CD4-positive, alpha-beta T cell treated with Interleukin-10 for 1 hour (primary cell): ENCODE measurements at places on chromosomes 7 and 10.

DNA sequence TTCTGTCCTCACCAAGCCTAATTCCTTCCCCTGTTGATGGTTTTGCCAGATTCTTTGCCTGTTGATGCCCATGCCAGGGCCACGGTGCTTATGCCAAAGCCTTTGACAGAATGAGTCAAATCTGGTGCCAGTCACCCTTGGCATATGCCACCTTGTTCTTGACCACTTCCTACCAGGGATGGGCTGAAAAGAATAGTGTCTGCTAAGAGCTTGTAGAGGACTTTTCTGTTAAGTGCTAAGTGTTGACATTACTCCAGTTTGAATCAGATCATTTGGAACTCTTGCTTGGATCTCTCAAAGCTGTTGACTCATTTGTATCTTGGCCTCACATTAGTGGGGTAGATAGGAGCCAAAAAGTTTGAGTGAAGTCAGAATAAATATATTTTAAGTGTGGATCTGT, 661.2 kb downstream of the AUTS2 start:
- DNase-seq, result no peak

- no peak for DNase-seq
Observed at GRCh38 chr7:134943785-134944400, 42.4 kb upstream of the AGBL3 start.

GRCh38 chr7:101941481-101942383, 124.3 kb downstream of the CUX1 start:
- no peak for DNase-seq

DNA sequence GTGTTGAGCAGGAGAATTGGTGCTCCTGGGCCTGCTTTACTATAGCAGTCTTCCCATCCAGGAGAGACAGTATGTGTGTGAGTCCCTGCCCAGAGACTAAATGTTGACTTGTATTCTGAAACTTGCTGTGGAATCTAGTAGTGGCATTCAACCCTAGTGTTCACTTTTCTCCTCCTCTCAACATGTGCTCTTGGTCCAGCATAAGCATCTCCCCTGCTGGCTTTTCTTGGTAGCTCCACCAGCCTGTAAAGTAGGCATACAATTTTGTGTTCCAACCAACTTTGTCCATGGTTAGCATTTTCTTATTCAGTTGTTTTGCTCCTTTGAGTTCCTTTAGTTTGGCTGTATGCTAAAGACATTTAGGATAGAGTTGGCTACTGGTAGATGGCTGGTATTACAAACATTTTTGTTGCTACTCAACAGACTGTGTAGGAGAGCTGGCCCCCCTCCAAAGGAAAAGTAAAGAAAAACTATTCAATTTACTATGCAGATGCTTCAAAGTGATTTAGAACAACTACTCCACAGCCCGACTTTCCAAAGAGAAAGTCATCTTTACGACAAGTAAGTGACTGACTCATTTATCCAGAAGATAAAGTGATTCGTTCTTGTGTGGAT, 46.0 kb downstream of the ASB4 start:
- DNase-seq, result no peak

DNA sequence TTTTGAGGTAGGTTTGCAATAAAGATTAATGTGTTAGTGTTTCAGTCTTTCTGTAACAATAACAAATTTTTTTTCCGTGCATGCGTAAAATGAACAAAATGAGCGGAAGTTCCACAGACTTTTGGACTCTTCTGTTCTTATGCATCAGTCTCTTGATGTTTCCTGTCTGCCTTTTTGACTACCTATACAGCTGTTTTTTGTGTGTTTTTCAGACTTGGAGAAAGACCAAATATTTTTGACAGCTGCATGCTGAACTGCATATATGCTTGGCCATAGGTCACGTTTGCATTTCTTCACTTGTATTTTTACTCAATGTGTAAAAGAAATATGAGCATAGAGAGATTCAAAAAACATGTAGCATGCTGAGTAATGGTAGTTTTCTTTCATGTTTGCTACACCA, 119.3 kb downstream of the BBS9 start:
- DNase-seq, result no peak

DNA sequence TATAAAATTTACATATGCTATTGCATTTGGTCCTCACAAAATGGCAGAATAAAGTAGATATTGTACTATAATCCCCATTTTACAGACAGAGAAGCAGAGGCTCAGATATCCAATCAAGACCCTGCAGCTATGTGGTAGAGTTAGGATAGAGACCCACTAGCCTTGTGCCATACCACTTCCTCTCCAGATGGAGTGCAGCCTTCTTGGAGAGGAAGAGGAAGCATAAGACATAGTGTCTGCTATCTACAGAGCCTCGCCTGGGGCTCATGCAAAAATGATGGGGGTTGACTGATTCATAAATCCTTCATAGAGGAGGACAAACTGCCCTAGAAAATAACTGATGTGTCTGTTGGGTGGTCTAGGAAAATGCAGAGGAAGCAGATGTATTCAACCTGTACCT, 447.3 kb downstream of the KCNMA1 start:
- no peak for DNase-seq

DNA sequence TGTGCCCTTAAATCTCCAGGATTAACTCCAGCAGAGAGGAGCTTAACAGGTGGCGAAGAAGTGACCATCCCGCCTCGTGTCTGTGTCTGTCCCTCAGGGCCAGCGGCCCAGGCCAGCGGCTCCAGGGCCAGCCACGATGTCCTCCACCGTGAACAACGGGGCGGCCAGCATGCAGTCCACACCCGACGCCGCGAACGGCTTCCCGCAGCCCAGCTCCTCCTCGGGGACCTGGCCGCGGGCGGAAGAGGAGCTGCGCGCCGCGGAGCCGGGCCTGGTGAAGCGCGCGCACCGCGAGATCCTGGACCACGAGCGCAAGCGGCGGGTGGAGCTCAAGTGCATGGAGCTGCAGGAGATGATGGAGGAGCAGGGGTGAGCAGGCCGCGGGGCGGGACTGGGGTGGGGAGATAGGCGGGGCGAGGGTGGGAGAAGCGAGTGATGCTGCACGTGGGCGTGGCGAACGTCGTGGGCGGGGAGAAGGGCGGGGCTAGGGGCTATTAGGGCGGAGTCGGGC, 33.3 kb downstream of the SRRM3 start:
- DNase-seq, result peak; percentile 74
